ENCODE measurements at places on chromosomes 6 and 20. TPM values are rescaled to one million over a fixed set of nuclear protein-coding genes. Genes with fewer than 3 reads are reported as not detected.

ARMH2 gene
- not detected for total RNA-seq

CYP39A1 gene
- not detected for total RNA-seq

- H3K36me3 ChIP-seq: peaks cover 78% of the 10 kb centered on the region
- peak overlapping the region; percentile 66 for H3K27ac ChIP-seq
- H3K27me3 ChIP-seq: no peaks in the 10 kb centered on the region
- H3K4me3 ChIP-seq: peak overlapping the region; percentile 45
These were observed 24.1 kb downstream of the STK4 start for GRCh38 chr20:44990425-44990824.

- peak; percentile 73 for DNase-seq
- H3K4me3 ChIP-seq: peak overlapping the region; percentile 55
- no peaks in the 10 kb centered on the region for H3K36me3 ChIP-seq
- no peaks in the 10 kb centered on the region for H3K27me3 ChIP-seq
- peaks cover 65% of the 10 kb centered on the region for H3K4me1 ChIP-seq
- H3K27ac ChIP-seq: peak overlapping the region; percentile 57
These were observed 31.1 kb downstream of the NTSR1 start for GRCh38 chr20:62739581-62740285.

GRCh38 chr6:32940656-32941213 lies at the start of gene HLA-DMB:
Gene HLA-DMB (minus strand): TSS chr6:32941028. CDS start chr6:32940807, 221 bp downstream.
- DNase-seq: peak; percentile 85
- peaks cover 58% of the 10 kb centered on the region for H3K4me1 ChIP-seq
- peak within 1 kb of the TSS; percentile 72 for H3K4me3 ChIP-seq
- no peaks in the 10 kb centered on the region for H3K36me3 ChIP-seq
- no peaks in the 10 kb centered on the region for H3K27me3 ChIP-seq

DNA sequence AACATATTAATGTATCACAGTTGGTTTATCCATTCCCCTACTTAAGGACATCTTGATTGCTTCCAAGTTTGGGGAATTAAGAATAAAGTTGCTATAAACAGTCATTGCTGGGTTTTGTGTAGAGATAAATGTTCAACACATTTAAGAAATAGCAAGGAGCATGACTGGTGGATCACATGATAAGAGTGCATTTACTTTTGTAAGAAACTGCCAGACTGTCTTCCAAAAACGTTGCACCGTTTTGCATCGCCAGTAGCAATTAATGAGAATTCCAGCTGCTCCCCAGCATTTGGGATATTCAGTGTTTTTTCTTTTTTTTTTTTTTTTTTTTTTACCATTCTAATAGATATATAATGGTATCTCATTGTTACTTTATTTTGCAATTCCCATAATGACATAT lies 695.7 kb upstream of the GJE1 start:
- H3K4me1 ChIP-seq: no peaks in the 10 kb centered on the region
- H3K36me3 ChIP-seq: no peaks in the 10 kb centered on the region
- H3K4me3 ChIP-seq: no peak overlapping the region
- no peaks in the 10 kb centered on the region for H3K27me3 ChIP-seq

DNA sequence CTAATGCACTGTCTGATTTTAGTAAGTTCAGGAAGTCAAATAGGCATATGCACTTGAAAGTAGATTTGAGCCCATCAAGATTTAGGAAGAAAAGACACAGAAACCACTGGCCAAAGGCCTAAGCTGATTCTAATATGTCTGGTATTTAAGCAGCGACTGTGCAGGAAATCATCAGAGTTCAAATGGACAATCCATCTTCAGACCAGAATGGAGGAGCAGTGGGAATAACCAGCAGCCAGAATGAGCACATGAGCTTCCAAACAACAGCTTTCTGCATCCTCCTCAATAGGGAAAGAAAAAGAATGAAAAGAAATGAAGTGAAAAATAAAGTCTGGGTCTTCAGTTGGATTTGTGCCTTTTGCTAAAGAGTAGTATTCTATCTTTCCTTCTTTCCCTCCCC lies 50.6 kb downstream of the SOD2 start:
- no peaks in the 10 kb centered on the region for H3K4me1 ChIP-seq
- H3K27ac ChIP-seq: no peak overlapping the region
- no peaks in the 10 kb centered on the region for H3K36me3 ChIP-seq
- DNase-seq: no peak
- H3K27me3 ChIP-seq: no peaks in the 10 kb centered on the region
- H3K4me3 ChIP-seq: no peak overlapping the region

DNA sequence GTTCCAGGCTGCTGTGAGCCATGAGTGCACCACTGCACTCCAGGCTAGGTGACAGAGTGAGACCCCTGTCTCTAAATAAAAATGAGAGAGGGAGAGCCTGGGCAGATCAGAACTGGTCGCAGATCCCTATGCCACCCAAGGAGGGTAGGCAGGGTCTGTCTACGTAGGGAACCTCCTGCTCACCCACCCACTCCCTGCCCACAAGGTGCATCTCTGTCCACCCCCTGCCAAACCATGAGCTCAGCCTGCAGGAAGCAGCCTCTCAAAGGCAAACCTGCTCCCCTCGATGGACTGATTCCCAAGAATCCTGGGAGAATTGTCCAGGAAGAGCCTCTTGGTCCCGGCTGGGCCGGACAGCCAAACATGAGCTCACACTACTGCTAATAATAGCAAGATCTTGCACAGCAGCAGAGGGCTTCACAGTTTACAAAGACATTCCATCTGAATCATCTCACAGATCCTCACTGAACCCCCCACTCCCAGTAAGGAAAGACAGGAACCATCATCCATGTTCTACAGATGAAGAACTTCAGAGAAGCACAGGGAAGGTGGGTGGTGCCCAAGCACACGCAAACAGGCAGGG lies 27.8 kb upstream of the TLDC2 start:
- H3K4me1 ChIP-seq: peaks cover 8% of the 10 kb centered on the region
- H3K4me3 ChIP-seq: no peak overlapping the region
- no peak overlapping the region for H3K27ac ChIP-seq
- no peaks in the 10 kb centered on the region for H3K27me3 ChIP-seq
- no peaks in the 10 kb centered on the region for H3K36me3 ChIP-seq

GRCh38 chr6:53251033-53251672 lies 97.6 kb downstream of the ELOVL5 start:
- H3K4me3 ChIP-seq: no peak overlapping the region
- no peaks in the 10 kb centered on the region for H3K36me3 ChIP-seq
- no peak for DNase-seq
- H3K27me3 ChIP-seq: no peaks in the 10 kb centered on the region

DNA sequence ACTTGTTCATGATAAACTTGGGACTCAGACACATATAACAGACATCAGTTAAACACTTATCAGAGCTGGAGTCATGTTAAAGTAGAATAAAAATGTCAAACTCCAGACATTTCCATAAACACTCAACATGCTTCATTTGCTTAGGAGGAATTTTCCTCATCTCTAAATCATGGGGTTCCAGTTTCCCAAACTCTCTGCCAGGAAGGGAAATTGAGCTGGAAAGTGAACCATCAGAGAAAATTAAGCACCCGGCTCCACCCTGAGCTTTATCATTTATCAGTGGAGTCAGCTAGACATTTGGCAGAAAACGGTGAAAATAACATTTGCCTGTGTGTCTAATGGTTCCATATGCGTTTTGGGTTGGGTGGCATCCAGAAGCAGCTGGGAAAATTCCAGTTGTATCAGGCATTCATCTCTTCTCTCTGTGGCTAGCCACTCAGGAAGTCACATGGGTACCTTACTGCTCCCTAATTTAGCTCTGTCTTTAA lies 25.3 kb upstream of the ZNFX1 start:
- DNase-seq: no peak
- no peaks in the 10 kb centered on the region for H3K36me3 ChIP-seq
- H3K4me1 ChIP-seq: peaks cover 13% of the 10 kb centered on the region
- H3K27ac ChIP-seq: no peak overlapping the region

DNA sequence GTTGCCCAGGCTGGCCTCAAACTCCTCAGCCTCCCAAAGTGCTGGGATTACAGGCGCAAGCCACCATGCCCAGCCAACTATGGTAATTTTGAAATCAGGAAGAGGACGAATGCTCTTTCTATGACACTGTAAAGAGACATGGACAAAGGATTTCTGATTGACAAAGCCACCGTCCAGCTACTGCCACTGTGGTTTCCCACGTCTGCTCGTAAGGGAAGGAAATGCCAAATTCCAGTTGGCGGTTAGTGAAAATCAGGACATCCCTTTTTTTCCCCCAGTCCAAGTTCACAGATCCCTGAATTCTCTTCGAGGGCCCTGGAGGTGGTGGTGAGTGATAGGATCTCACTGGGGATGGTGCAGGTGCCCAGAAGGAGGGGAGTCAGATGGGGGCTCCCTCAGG lies 31.2 kb downstream of the SNAI1 start:
- no peak overlapping the region for H3K27ac ChIP-seq

DNA sequence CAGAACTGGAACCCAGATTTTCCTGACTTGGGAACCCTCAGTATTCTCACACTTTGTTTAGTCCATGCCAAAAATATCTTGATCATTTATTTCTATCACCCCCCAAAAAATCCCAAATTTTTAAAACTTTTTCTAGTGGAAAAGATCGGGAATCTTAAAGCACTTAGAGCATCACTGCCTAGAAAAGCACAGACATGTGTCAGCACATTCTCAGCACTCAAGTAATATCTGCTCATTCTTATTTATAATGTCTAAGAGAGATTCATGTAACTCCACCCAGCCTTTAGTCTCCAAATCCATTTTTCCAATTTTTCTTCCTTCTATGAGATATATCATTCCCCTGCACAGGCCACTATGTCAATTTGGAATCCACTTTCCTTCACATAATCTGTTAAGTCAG lies 29.9 kb upstream of the HSF2 start:
- H3K27ac ChIP-seq: no peak overlapping the region
- no peak for DNase-seq
- no peaks in the 10 kb centered on the region for H3K4me1 ChIP-seq
- H3K36me3 ChIP-seq: no peaks in the 10 kb centered on the region
- H3K4me3 ChIP-seq: no peak overlapping the region

GRCh38 chr6:63475707-63476106 lies 96.6 kb upstream of the LOC128125822 start:
- no peaks in the 10 kb centered on the region for H3K27me3 ChIP-seq
- H3K4me1 ChIP-seq: no peaks in the 10 kb centered on the region
- no peak for DNase-seq
- H3K36me3 ChIP-seq: no peaks in the 10 kb centered on the region
- no peak overlapping the region for H3K4me3 ChIP-seq

PI16 gene
- 5.2 TPM for total RNA-seq

IL20RA gene
- not detected for total RNA-seq

DNA sequence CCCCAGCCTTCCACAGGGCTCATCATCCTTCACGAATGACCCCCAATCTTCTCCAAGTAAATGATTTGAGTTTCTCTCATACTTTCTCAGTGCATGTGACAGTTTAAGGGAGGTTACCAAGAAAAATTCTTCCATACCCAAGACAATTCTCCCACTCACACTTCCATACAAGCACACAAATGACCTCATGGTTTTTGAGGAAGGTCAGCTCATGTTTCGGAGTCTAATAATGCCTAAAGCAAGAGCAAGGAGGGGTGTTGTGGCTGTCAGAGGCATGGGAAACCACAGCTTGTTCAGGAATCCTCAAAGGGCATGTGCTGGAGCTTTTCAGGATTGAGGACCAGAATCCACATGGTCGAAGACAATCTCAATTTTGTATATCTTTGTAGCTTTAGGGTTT lies 279.0 kb downstream of the MAFB start:
- peaks cover 8% of the 10 kb centered on the region for H3K27me3 ChIP-seq
- no peaks in the 10 kb centered on the region for H3K4me1 ChIP-seq
- DNase-seq: no peak
- H3K27ac ChIP-seq: no peak overlapping the region
- H3K36me3 ChIP-seq: no peaks in the 10 kb centered on the region
- H3K4me3 ChIP-seq: no peak overlapping the region

DNA sequence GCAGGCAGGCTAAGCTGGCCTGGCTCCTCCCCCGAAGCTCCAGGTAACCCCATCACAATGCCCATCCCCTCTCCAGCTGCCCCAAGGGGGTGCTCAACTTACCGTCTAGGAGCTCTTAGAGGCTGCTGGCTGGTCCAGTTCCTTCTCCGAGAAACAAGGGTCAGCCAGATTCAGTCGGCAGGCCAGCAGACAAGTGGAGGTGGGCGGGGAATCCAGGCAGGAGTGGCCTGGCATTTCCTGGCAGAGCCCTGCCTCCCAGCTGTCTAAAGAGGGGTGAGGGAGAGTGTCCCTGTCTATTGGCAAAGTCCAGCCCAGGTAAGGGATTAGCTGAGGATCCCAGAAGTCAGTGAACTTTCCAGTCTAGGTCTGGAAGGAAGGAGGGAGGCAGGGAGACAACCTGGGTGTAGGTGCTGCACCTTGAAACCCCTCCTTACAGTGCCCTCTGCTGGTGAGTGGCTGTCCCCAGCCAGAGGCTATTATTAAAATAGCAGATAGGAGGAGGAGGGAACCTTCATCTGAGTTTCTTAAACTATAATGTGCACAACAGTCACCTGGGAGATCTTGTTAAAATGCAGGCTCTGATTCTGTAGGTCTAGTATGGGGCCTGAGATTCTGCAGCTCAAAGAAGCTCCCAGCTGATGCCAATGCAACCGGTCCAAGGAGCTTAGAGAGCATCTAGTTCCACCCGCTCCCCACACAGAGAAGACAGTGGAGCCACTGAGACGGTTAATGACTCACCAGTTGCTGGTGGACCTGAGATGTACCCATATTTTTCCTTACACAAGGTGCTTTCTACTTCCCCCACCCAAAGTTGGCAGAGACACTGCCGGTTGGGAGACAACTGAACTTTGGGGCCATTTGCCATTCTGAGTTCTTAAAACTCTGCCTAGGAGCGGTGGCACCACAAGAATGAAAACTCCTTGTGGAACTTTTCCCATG lies at the start of gene UNC5CL:
UNC5CL (minus strand) TSS at position 162 of the 939 bp plus-strand sequence. CDS start 4,147 bp downstream, outside the sequence.
- no peak within 1 kb of the TSS for H3K27ac ChIP-seq
- no peaks in the 10 kb centered on the region for H3K36me3 ChIP-seq
- peak; percentile 53 for DNase-seq
- no peaks in the 10 kb centered on the region for H3K27me3 ChIP-seq
- H3K4me3 ChIP-seq: no peak within 1 kb of the TSS

DNA sequence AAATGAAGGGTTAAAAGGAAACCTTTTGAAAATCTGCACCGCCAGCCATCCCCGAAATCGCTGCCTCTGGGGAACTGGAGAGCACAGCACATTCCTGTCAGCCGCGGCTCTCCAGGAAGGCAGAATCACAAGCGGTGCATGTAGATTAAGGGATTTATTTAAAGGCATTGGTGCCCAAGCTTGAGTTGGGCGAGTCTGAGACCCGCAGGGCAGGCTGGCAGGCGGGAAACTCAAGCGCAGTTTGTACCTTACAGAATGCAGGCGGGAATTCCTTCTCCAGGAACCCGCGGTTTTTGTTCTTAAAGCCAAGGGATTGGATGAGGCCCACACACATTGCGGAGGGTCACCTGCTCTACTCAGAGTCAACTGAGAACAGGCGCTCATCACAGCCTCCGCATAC lies 10.8 kb downstream of the GPR31 start:
- no peaks in the 10 kb centered on the region for H3K27me3 ChIP-seq
- no peak overlapping the region for H3K4me3 ChIP-seq

DNA sequence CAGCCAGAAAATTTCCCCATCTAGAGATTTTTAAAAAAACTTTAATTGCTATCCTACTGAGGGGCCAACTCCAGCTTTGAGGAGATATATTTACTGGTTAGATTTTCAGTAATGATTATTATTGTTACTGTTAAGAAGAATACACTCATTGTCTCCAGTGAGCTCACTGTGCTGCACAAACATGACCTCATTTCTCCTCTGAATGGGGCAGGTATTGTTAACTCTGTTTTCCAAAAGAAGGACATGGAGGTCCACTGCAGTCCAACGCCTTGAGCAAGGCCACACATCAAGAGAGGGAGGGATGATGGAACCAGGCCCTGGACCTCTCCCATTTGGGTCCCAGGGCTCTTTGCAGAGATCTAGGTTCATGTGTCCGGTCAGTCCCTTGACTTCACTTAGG lies 13.9 kb upstream of the SCUBE3 start:
- H3K4me1 ChIP-seq: no peaks in the 10 kb centered on the region
- H3K4me3 ChIP-seq: no peak overlapping the region

TSBP1 gene
- not detected for total RNA-seq
